ENCODE measurements at places on chromosomes 4 and X.

GRCh38 chrX:136879001-136879687 lies 1.4 kb downstream of the RBMX start:
- peak; percentile 23 for DNase-seq

GRCh38 chr4:145351162-145351561 lies 130.5 kb upstream of the SMAD1 start:
- DNase-seq: no peak

DNA sequence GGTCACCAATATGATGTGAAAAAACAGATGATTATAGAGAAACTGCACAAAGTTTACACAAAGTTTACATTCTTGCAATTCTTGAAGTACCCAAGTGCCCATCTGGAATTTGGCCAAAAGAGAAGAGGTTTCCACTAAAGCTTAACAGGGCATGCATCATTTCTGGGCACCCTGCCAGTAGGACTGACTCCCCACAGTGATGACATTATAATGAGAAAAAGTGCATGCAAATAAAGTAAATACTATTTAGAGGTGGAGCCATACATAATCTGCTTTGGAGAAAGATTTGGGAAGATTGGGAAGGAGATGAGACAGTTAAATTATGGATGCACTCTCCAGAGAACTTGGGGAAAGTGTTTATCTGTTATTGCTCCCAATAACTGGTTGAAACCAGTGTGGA lies 93.7 kb upstream of the TRPC3 start:
- DNase-seq: no peak

GRCh38 chr4:101295691-101296090 lies 51.6 kb downstream of the PPP3CA start:
- no peak for DNase-seq

GRCh38 chr4:16199093-16199492 lies 27.2 kb downstream of the TAPT1 start:
- peak; percentile 14 for DNase-seq

DNA sequence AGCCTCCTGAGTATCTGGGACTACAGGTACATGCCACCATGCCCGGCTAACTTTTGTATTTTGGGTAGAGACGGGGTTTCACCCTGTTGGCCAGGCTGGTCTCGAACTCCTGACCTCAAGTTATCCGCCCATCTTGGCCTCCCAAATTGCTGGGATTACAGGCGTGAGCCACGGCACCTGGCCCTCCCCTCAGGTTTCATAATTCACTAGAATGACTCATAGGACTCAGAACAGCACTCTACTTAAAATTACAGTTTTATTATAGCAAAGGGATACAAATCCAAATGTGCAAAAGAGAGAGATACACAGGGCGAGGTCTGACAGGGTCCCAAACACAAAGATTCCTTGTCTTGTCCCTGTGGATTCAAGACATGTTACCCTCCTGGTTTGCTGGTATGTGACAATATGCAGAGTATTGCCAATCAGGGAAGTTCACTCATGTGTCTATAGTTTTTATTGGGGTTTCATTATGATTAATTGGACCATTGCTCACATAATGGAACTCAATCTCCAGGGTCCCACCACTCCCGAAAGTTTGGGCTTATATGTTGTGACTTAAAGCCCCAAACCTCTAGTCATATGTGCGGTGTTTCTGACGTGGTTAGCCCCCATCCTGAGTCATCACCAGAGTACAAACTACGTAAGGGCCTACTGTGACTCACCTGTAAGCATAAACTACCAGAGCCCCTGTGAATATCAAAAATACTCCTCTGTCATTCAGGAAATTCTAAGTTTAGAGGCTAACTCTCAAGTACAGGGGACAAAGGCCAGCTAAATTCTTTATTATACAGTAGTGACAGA lies 5.2 kb downstream of the YIPF6 start:
- no peak for DNase-seq

GRCh38 chrX:120559804-120560203 lies 958 bp downstream of the CUL4B start:
- DNase-seq: no peak

DNA sequence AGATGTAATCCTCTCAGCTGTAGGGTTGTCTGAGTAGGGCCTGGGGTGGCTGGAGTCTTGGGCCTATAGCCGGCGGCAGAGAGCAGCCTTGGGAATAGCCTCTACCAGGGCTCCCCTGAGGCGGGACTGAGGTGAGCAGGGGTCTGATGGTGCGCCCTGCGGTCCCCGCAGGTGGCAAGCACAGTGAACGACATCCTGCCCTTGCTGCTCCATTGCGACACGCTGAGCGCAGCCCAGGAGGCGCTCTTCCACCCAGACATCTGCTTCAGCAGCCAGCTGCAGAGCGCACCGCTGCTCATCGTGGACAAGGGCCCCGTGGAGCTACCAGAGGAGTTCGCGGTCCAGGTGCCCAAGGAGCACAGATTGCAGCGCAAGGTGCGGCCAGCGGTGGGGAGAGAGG lies 317.0 kb downstream of the ADGRL3 start:
- DNase-seq: no peak

- no peak for DNase-seq
Observed at GRCh38 chr4:142316025-142316424, 530.1 kb downstream of the INPP4B start.

- DNase-seq: no peak
Observed at GRCh38 chr4:41865981-41866798, 69.0 kb upstream of the TMEM33 start.

DNA sequence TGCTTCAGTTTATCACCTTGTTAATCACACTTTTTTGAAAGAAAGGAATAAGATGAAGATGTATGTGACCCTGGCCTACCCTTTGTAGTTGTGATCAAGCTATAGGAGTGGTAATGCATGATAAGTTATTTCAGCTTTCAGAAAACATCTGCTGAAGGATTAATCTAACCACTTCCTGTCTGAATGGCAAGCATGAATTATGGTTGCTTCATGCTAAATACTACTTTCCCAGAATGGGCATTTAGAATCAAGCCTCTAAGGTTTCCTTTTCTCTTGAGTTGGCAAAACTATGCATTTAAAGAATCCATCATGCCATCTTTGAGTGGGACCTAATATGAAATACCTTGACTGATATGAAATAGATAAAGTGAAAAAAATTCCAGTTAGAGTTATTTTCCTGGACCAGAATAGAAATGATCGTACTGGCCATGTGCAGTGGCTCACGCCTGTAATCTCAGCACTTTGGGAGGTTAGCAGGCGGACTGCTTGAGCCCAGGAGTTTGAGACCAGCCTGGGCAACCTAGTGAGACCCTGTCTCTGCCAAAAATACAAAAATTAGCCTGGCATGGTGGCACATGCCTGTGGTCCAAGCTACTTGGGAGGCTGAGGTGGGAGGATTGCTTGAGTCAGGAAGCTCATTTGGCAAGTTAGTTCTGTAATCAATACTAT lies 59.1 kb downstream of the ANXA3 start:
- DNase-seq: no peak

GRCh38 chrX:101230636-101231035 lies 11.1 kb downstream of the DRP2 start:
- no peak for DNase-seq

DNA sequence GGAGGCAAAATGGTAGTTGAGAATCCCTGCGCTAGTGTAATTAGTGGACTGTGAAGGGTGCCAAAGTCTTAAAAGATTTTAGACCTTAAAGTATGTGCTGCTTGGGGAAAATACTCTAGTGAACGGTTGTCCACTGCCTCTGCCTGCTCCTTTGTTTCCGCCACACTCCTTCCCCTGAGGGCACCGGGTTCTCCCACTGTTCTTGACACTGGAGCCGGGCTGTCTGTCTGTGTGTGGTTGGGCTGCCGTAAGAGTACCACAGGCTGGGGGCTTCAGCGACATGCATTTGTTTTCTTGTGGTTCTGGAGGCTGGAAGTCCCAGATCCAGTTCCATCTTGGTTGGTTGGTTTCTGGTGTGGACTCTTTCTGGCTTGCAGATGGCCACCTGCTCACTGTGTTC lies 76.2 kb downstream of the CLDN34 start:
- DNase-seq: no peak

- DNase-seq: no peak
Observed at GRCh38 chr4:85168234-85168834, 201.8 kb upstream of the WDFY3 start.

DNA sequence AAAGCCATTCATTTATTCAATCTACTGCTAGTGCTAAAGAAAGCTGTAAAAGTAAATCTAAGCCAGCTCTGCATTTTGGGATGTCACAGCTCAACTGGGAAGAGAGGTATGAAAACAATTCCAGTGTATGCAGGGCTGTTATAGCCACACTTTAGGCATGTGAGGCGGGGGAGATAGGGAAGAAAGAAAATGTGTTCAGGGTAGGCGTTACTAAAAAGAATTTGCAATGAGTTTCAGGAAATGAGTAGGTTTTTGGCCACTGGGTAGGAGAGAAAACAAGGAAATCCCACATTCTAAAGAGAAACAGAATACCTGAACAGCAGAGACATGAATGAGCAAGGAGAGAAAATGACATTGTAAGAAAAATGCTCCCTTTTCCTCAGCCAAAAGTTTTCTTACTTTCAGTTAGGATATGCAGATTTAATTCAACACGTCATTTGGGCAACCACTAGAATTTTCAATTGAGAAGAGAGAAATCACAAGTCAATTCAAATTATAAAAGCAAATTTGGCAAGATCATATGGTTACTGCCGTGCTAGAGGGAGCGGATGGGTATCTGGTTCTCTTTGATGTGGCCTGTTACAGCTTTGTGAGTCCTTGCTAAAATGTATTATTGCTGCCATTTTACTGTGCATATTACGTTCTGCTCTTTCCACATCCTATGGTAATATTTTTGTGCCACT lies 226.3 kb downstream of the KCNIP4 start:
- DNase-seq: no peak

DNA sequence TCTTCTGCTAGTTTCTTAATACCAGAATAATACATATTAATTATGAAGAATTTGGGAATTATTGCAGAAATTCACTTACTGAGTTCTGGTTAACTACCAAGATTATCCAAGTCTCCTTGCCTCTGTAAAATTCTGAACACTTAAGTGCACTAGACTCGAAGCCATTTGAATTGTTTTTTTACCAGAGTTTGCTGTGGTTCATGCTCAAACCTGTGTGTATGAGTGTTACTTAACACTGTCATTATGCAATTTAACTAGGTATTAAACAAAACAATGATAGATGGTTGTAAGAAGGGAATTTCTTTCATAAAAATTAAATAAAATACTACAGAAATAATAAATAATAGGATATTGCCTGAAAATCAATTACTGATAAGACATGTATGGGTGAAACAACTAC lies 145.6 kb upstream of the FAT4 start:
- DNase-seq: no peak

- no peak for DNase-seq
Observed at GRCh38 chr4:136505020-136505419, 1027.3 kb downstream of the PCDH18 start.

DNA sequence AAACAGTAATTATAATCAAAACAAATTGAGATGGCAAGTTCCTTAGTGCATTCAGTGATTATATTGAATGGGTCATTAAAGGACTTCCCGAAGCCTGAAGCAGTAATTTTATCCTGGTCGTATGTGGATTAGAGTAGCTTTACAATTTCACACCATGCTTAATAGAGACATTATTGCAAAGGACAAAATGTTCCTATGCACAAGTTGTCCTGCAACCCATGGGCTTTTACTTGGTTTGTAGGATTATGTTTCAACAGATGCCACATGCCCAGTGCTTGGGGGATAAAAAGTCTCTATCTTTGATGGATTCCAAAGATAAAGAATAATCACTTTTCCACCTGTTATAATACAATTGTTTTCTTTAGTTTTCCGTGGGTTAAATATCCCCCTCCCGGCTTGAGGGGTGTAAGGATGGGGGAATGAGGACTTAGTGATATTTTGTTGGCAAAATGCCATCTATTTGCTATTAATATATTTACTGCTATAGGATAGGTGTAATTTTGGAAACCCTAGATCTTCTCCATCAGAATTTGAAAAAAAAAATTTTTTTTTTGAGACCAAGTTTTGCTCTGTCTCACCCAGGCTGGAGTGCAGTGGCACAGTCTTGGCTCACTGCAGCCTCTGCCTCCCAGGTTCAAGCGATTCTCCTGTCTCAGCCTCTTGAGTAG lies 156.5 kb upstream of the ETNPPL start:
- DNase-seq: no peak

DNA sequence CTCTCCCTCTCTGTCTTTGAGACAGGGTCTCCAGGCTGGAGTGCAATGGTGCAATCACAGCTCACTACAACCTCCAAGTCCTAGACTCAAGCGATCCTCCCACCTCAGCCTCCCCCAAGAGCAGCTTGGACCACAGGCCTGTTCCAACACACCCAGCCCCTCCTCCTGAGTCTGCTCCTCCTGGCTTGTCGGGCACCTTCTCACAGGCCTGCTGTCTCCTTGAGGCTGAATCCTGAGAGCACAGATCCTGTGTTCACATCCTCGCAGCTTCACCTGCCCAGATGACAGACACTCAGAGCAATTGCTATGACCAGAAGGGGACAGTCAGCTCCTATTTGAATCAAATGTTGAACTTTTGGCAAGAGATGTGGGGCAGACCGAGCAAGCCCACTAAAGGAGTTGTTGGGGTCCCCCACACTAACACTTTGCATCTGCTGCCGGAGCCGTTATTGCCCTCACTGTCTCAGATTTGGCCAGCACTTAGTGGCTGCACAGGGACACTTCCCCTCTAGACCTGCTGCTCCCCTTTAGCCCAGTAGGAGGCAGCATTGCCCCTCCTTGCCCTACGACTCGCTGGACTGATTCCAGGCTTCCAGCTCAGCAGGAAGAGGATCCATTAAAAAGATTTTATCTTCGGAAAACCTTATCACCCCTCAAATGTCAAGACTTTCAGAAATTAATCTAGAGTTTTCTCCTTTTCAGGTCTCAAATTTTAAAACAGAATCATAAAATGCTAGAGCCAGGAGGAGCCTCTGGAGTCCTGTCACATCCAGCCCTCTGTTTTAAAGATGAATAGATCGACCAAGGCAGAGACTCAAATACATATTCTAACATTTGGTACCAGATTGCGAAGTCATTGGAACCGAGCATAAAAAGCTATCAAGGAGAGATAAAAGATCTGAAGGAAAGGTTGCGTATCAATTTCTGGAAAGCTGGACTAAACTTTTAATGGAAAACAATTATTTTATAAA lies 113.7 kb downstream of the USP46 start:
- DNase-seq: peak; percentile 19

DNA sequence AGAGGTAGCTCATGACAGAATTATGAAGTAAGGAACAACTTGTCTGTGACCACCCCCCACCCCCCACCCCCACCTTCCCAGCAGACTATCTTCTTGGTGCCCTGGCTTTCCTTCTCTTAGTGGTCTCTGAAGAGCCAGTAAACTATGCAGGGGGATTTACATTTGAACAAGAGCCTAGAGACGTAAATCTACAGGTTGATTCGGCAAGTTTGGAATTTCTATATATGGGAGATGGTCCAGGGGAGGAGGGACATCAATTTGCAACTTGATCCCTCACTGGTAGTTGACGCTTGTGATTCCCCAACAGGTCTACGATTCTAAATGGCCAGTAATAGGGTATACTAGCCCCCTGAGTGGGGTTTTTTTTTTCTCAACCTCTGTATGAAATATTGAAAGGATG lies 36.7 kb downstream of the IL13RA1 start:
- DNase-seq: no peak

- DNase-seq: no peak
Observed at GRCh38 chrX:84078991-84079390, 109.0 kb downstream of the RPS6KA6 start.

- no peak for DNase-seq
Observed at GRCh38 chr4:42151568-42152506, 618 bp downstream of the BEND4 start.
